ENCODE measurements at places on chromosomes 5 and 9.

- no peak for DNase-seq
- peaks cover 2% of the 10 kb centered on the region for H3K27me3 ChIP-seq
- no peaks in the 10 kb centered on the region for H3K4me1 ChIP-seq
- H3K4me3 ChIP-seq: no peak overlapping the region
These were observed 101.9 kb downstream of the MTRR start for GRCh38 chr5:7970816-7971215.

- H3K36me3 ChIP-seq: no peaks in the 10 kb centered on the region
- H3K27me3 ChIP-seq: no peaks in the 10 kb centered on the region
- no peaks in the 10 kb centered on the region for H3K4me1 ChIP-seq
- no peak overlapping the region for H3K27ac ChIP-seq
- no peak overlapping the region for H3K4me3 ChIP-seq
These were observed 249.2 kb upstream of the POU5F2 start for GRCh38 chr5:93990504-93991070.

DNA sequence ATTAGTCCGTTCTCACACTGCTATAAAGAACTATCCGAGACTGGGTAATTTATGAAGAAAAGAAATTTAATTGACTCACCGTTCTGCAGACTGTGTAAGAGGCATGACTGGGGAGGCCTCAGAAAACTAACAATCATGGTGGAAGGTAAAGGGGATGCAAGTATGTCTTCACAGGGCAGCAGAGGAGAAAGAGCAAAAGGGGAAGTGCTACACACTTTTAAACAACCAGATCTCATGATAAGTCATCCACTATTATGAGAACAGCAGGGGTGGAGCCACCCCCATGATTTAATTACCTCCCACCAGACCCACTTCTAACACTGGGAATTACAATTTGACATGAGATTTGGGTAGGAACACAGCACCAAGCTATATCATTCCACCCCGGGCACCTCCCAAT is 26.6 kb downstream of the FST start:
- no peak overlapping the region for H3K4me3 ChIP-seq
- H3K36me3 ChIP-seq: no peaks in the 10 kb centered on the region
- no peak overlapping the region for H3K27ac ChIP-seq

DNA sequence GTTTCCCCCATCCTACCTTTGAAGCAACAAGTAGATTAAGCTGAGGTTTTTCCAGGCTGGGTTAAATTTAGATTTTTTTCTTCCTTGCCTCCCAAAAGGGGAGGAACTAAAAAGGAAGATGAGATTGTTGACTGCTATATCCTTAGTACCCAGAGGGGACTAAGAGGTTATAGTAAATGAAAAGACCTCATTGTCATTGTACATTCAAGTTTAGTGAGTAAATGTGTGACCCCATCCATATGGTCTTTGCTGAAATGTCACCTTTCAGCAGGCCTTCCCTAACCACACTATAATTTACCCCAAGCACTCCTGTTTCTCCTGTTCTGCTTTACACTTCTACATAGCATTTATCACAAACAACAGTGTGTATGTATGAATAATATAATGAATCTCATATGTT is 35.8 kb upstream of the CHD1 start:
- H3K27ac ChIP-seq: no peak overlapping the region
- H3K4me3 ChIP-seq: no peak overlapping the region
- peaks cover 8% of the 10 kb centered on the region for H3K4me1 ChIP-seq
- DNase-seq: no peak
- H3K36me3 ChIP-seq: no peaks in the 10 kb centered on the region

- no peak overlapping the region for H3K4me3 ChIP-seq
- no peaks in the 10 kb centered on the region for H3K36me3 ChIP-seq
- H3K27ac ChIP-seq: no peak overlapping the region
- no peak for DNase-seq
These were observed 38.5 kb upstream of the FAM81B start for GRCh38 chr5:95352691-95353090.

DNA sequence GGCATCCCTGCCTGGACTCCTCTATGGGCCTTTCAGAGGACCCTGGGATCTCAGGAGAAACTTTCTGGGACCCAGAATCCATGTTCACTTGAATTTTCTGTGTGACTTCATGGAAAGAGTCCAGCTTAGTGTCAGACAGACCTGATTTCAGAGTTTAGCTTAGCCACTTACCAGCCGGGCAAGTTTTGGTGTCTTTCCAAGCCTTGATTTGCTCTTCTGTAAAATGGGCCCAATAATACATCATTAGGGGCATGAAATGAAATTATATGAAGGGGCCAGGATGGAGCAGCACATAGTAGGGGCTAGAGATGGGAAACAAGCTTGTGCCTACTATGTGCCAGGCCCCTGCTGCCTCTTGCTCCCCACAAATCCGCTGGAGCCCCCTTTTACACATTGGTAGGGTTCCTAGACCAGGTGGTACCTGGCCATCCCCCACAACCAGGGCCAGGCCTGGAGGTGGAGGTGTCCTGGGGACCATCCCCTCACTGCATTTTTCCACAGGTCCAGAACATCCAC is 33.2 kb upstream of the RPL26L1 start:
- H3K27ac ChIP-seq: no peak overlapping the region
- H3K4me3 ChIP-seq: no peak overlapping the region
- H3K4me1 ChIP-seq: no peaks in the 10 kb centered on the region

GRCh38 chr5:170536525-170536924 is 32.7 kb downstream of the KCNIP1 start:
- H3K27ac ChIP-seq: no peak overlapping the region
- H3K27me3 ChIP-seq: peaks cover 3% of the 10 kb centered on the region
- H3K4me3 ChIP-seq: no peak overlapping the region
- no peaks in the 10 kb centered on the region for H3K36me3 ChIP-seq
- no peak for DNase-seq

DNA sequence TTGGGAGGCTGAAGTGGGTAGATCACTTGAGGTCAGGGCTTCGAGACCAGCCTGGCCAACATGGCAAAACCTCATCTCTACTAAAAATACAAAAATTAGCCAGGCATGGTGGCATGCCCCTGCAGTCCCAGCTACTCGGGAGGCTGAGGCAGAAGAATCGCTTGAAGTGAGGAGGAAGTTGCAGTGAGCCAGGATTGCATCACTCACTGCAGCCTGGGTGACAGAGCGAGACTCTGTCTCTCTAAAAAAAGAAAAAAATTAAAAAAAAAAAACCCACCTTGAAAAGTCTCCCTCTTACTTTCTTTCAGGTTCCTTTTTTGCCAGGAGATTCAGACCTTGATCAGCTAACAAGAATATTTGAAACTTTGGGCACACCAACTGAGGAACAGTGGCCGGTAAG is 34.2 kb downstream of the CDK7 start:
- no peak for DNase-seq
- H3K27me3 ChIP-seq: no peaks in the 10 kb centered on the region
- H3K4me1 ChIP-seq: no peaks in the 10 kb centered on the region

GRCh38 chr9:92686954-92687353 is 17.0 kb upstream of the IPPK start:
- no peak overlapping the region for H3K27ac ChIP-seq
- H3K4me3 ChIP-seq: no peak overlapping the region
- H3K27me3 ChIP-seq: no peaks in the 10 kb centered on the region
- no peaks in the 10 kb centered on the region for H3K36me3 ChIP-seq

DNA sequence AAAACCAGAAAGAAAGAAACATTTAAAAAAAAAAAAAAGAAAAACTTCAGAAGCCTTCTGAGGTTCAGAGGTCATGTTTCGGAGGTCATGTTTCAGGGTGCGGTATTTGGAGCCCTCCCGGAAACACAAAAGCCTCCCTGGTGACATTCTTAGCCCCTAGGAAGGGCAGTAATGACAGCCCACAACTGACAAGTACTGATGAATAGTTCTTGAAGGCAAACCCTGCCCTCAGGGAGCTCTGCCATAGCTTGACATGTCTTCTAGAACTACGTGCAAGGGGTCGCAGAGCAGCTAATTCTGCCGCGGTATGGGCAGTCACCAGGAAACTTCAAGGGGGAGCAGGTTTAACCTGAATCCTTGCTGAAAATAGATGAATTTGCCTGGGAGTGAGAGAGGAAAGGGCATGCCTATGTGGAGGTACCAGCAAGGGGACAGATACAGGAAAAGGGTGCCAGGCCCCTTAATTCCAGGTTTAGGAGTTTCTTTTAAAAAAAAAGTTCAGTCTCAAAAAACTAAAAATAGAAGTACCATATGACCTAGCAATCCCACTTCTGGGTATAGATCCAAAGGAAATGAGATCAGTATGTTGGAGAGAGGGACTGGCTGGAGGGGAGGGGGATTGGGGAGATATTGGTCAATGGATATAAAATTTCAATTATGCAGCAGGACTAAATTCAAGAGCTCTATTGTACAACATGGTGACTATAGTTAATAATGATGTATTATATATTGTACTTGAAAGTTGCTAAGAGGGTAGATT is 98.4 kb downstream of the C9orf152 start:
- H3K4me3 ChIP-seq: no peak overlapping the region
- H3K27me3 ChIP-seq: no peaks in the 10 kb centered on the region
- H3K36me3 ChIP-seq: no peaks in the 10 kb centered on the region

DNA sequence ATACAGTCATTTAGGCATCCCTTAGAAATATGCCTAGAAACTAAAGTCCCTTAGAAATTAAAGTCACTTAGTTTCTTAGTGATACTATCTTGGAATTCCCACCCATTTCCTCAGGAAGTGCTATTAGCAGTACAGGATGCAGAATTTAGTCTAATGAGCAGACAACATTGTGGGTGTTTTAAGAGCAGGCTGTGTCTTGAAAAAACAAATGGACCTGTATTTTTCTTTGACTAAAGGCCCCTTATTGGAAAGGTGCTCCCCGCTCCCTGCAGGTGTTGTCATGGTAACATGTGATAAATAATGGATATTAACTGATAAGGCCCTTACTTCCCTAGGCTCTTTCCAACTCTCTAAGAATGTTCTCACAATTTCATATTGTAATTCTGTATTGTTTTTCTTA is 38.8 kb upstream of the STARD4 start:
- no peaks in the 10 kb centered on the region for H3K36me3 ChIP-seq
- no peak overlapping the region for H3K4me3 ChIP-seq
- DNase-seq: peak; percentile 19

DNA sequence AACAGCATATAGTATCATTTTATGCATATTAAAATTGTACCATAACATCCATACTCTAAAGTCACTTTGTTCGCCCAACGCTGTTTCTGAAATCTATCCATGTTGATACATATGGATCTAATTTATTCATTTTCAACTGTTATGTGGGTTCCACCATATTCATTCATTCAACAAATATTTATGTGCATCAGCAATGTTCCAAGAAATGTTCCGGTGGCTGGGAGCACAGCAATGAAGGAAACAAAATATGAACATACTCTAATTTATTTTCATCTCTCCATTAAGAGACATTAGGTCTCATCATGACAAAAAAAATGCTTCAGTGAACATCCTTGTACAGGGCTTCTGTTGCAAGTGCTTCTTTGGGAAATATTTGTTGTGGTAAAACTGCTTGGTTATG is 75.4 kb downstream of the MARCHF3 start:
- no peaks in the 10 kb centered on the region for H3K36me3 ChIP-seq
- no peak overlapping the region for H3K4me3 ChIP-seq
- H3K27me3 ChIP-seq: no peaks in the 10 kb centered on the region
- no peaks in the 10 kb centered on the region for H3K4me1 ChIP-seq

DNA sequence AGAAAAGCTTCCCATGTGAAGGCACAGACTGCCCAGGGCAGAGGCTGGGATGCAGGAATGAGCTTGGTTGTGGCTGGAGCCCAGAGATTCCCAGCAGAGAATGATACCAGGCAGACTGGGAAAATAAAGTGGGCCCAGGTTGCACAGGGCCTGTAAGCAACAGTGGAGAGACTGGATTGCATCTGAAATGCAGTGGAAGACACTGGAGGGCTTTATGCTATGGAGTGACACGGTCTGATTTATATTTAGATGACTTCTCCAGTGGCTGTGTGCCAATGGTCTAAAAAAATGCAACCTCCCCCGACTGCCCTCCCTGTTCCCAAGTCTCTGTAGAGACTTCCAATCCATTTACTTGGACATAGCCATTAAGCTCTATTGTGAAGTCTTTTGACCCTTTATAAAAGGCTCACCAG is 951.1 kb upstream of the DMAC1 start:
- no peak overlapping the region for H3K27ac ChIP-seq
- no peaks in the 10 kb centered on the region for H3K36me3 ChIP-seq
- no peak for DNase-seq

- no peaks in the 10 kb centered on the region for H3K36me3 ChIP-seq
- H3K4me1 ChIP-seq: no peaks in the 10 kb centered on the region
- no peak overlapping the region for H3K4me3 ChIP-seq
- DNase-seq: no peak
- H3K27me3 ChIP-seq: no peaks in the 10 kb centered on the region
These were observed 472.2 kb downstream of the TUSC1 start for GRCh38 chr9:25206027-25206426.

DNA sequence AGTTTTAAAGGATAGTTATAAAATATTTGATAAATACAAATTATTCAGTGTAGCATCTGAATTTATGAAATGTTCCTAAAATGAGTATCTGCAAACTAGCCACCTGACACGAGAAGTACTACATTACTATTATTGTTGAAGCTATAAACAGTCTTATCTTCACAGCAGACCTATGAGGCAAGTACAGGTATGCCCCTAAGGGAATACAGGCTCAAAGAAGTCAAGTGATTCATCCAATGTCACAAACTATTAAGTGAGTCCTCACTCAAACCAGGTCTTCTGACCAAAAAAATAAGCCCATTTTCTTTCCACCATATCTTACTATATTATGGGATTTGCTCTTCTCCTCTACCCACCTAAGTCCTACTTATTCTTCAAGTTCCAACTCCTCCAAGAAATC is 28.7 kb downstream of the STRBP start:
- no peak overlapping the region for H3K4me3 ChIP-seq
- no peak overlapping the region for H3K27ac ChIP-seq
- no peak for DNase-seq
- H3K27me3 ChIP-seq: no peaks in the 10 kb centered on the region

DNA sequence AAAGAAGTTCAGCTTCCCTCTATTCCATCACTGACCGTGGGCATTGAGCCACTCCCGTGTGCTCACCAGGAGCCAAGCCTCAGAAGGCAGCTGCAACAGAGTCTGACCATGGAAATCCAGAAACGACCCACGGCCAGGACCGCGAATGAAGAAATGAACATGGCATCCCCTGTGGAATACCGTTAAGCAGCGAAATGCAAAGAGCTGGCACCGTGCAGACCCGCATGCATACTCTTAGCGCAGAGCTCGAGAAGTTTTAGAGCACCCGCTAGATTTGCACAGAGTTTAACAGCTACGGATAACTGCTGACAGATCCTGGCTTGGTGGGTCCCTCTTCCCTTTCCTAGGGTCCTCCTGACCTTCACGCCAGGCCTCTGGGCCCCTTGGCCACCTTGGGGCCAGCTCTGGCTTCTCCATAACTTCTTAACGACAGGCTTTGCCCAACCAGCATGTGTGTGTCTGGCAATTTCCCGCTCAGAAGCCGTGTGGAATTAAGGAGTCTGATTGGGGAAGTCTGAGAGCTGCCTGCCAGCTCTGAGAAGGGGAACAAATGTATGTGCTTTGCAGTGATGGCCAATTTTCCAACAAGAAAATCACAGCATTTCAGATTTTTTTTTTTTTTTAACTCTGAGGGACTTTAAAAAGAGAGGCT is 75.3 kb upstream of the COL5A1 start:
- no peak overlapping the region for H3K27ac ChIP-seq
- no peak for DNase-seq
- H3K4me1 ChIP-seq: no peaks in the 10 kb centered on the region
- H3K4me3 ChIP-seq: no peak overlapping the region

Measured in common myeloid progenitor, CD34-positive (primary cell).